ENCODE measurements at places on chromosomes 2 and 18. TPM values are rescaled to one million over a fixed set of nuclear protein-coding genes. Genes with fewer than 3 reads are reported as not detected.

KHK gene
- total RNA-seq = 1.2 TPM

RBM43 gene
- total RNA-seq = 4.8 TPM

POTEE gene
- total RNA-seq = 0.11 TPM

EVX2 gene
- total RNA-seq = 0.11 TPM

HES6 gene
- total RNA-seq = 5.5 TPM

UPP2 gene
- not detected for total RNA-seq

SPATA3 gene
- total RNA-seq = not detected

MYO5B gene
- total RNA-seq = under 0.01 TPM

DLGAP1 gene
- 0.12 TPM for total RNA-seq

LAMA1 gene
- 67.1 TPM for total RNA-seq

C2orf72 gene
- total RNA-seq = 0.22 TPM

ADD2 gene
- 0.37 TPM for total RNA-seq

MALT1 gene
- 27.7 TPM for total RNA-seq

CXCR2 gene
- not detected for total RNA-seq

DES gene
- total RNA-seq = 858 TPM

SERPINB12 gene
- not detected for total RNA-seq

BMP10 gene
- not detected for total RNA-seq

FBXO48 gene
- total RNA-seq = 0.66 TPM

REG3A gene
- total RNA-seq = not detected

SYT4 gene
- not detected for total RNA-seq

STEAP3 gene
- 23.6 TPM for total RNA-seq

ERLEC1 gene
- total RNA-seq = 123 TPM

POMC gene
- total RNA-seq = 1.1 TPM

RAX gene
- not detected for total RNA-seq

SP140 gene
- 2.6 TPM for total RNA-seq

REG3G gene
- not detected for total RNA-seq

FOXI3 gene
- not detected for total RNA-seq

ABCG8 gene
- not detected for total RNA-seq

NTSR2 gene
- total RNA-seq = not detected

ASPRV1 gene
- total RNA-seq = 0.11 TPM
